CD14-positive monocyte (primary cell): ENCODE measurements at places on chromosomes 5 and 9.

DNA sequence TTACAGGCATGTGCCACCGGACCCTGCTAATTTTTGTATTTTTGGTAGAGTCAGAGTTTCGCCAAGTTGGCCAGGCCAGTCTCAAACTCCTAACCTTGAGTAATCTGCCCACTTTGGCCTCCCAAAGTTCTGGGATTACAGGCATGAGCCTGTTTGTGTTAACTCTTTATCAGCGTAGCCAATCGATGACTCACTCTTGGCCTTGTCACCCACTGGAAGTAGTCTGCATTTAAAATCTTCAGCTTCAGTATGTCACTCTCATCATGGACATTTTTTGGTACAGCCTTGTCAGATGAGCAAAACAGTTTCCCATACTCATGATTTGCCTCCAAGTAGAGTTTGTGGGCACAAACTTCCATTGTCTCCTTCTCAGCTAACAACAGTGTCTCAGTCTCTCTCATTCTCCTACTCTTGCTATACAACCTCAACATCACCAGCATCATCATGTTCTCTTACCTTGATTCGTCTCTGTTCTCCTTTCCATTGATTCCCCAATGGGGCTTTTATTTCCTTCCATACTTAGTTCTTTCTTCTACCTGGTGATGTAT lies 22.5 kb downstream of the MUSK start:
- no peak for DNase-seq

- DNase-seq = no peak
These were observed 117.1 kb downstream of the CMYA5 start for GRCh38 chr5:79806741-79807140.

DNA sequence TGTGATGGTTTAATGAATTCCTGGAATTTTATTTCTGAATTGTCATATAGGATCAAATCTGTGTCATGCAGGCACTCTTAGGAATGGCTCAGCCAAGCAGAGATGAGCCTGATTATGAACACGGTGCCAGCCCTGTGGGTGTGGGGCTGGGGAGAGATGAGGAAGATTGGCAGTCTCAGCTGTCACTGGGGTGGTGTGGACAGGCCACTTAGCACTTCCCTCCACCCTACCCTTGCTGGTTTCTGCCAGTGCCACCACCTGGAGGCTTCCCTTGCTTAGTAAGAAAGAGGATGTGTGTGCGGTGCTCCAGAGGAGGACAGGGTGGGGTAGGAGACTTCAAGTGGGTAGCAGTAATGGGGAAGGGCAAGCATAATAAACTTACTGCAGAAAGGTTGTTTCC lies 226.6 kb downstream of the CD180 start:
- no peak for DNase-seq

- no peak for DNase-seq
These were observed 46.1 kb downstream of the RFX3 start for GRCh38 chr9:3479514-3480352.

GRCh38 chr9:116604251-116604650 lies 82.9 kb upstream of the TRIM32 start:
- no peak for DNase-seq

DNA sequence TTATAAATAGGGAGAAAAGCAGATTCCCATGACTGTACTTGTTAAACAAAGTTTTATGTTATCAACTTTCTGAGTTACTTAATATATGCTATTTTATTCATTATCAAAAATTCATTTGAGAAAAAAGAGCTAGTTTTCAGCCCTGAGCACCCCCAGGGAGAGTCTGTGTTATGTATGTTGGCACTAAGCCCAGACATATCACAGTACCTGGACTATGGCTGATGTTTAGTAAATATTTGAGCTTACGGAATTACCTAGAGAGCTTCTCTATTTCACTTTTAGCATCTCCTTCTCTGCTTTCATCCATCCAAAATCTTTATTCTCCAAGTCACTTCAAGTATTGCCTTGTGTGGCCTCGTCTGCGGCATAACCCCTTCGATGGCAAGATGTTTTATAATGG lies 225.9 kb upstream of the PCSK5 start:
- no peak for DNase-seq

- DNase-seq = no peak
These were observed 551.9 kb upstream of the DMAC1 start for GRCh38 chr9:8351436-8351835.

- no peak for DNase-seq
These were observed 34.7 kb downstream of the RETREG1 start for GRCh38 chr5:16582081-16582480.

DNA sequence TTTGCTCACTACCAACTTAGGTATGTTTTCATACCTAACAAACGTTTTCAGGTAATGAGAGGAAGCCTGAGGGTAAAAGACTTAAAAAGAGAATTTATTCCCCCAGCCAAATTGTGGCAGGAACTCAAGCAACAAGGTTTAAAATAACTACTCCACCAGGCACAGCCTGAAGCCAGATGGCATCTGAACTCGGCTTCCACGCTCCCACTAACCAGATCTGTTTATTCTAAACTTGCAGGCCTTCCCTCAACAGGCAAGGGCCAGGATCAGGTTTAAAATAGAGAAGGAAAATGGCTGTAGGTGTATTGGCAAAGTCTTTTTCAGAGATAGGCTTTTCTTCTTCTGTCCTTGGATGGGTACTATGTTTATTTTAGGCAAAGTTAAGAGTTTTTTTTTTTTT lies 89.4 kb downstream of the OTULIN start:
- no peak for DNase-seq

DNA sequence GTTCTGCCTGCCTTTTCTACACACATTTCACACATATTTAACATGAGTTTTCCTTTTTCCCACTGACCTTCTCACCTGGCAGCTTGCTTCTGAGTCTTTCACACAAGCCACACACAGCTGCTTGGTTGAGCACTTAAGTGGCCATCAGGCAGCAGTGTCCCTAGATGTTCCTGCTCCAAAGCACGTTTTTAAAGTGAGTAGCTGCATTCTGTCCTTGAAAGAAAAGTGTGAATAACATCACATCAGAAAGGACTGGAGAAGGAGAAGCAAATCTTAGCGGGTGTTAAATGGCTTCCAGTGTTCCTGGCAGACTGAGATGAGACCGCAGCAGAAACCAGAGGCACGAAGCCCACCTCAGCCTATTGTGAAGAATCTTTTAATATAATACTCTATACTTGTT lies 209.2 kb upstream of the IRX4 start:
- no peak for DNase-seq

- no peak for DNase-seq
These were observed 72.6 kb upstream of the IL12B start for GRCh38 chr5:159402856-159403255.

- DNase-seq = no peak
These were observed 28.8 kb downstream of the OR2K2 start for GRCh38 chr9:111301195-111301594.

DNA sequence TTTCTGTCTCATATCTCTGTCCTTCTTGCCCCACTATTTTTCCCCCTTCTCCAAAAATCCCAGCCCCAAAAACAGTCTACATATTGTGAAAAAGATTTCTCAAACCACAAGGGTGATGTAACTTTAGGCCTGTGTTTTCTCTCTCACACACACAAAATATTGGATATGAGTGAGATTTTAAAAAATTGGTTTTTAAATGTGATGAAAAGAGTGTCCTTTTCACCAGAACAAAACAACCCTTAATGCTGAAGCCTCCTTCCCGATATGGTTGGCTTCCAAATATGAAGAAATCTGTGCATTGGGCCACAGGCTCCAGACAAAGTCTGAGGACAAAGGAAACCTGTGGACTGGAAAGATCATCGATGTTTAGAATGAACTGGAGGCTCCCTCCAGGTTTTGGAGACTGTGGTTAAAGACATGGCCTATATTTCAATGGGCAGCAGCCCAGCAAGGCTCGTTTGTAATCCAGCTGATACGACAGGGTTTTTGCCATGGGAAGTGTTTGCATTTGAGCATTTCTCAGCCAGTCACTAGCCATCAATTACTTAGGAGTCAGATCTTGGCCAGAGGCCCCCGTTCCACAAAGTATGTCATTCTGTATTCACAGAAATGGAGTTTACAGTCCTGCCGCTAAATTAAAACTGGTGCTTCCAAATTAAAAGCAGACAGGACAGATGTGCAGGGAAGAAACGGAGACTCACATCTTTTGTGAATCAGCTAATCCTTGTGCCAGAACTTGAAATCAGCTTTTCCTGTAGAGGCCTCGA lies 546.3 kb downstream of the EBF1 start:
- DNase-seq = no peak

DNA sequence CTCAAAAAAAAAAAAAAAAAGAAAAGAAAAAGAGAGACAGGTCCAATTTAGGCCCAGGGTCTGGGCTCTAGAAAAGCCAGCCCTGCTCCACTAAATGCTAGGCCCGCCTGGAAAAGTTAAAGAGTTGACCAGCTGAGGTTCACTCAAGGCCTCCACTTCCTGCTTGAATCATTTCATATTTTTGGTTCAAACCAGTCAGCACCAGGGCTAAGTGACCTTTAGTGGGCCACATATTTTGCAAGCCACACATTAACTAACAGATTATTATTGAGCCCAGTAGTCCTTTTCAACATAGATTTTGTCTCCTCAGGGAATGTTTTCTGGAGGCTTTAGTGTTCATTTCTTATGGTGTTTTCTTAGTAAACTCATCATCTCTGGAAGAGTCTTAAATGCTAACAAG lies 156.6 kb downstream of the TLR4 start:
- no peak for DNase-seq

DNA sequence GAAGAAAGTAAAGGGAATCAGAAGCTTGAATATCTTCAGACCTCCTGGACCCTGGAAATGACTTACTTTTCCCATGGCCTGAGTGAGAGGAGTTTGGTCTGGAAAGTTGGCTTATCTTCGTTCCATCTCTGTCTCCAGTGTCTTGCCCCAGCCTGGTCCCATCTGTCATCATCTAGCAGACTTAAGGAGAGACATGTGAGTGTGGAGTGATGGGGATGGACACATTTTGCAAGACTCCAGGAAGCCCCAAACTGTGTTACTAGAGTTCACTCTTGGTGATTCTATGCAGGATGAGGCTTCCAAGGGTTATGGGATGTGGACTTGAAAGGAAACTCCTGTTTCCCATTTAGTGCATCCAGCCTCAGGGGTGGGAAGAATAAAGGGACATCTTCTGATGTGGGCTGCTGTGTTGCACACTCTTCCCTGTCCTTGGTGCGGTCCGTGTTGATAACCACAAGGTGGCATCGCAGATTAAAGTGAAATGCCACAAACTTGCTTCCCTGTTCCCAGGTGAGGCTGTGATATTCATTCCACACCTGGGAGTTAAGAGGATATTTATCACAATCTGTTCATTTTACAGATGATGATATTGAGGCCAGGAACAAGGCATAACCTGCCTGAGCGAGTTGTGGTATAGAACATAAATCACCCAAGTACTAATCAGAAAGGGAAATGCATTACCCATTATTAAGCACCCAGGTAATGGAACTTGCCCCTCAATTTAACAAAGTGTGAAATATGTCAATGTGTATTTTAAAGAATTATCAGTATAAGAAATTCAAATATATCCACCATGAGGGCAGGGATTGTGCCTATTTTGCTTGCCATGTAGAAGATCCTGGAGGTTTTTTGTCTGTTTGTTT lies 269.9 kb upstream of the PAPPA start:
- no peak for DNase-seq

DNA sequence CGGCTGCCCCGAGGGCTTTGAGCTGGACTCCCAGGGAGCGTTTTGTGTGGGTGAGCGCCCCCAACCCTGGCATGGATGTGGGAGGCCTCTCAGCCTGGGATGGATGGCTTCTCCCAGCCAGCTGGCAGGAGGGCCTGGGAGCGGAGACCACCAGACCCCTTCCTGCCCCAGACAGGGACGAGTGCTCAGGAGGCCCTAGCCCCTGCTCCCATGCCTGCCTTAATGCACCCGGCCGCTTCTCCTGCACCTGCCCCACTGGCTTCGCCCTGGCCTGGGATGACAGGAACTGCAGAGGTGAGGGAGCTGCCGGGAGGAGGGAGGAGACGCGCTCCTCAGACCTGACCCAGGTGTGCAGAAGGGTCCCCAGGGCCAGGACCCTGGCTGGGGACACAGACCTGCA lies 17.4 kb upstream of the ASS1 start:
- DNase-seq = no peak

DNA sequence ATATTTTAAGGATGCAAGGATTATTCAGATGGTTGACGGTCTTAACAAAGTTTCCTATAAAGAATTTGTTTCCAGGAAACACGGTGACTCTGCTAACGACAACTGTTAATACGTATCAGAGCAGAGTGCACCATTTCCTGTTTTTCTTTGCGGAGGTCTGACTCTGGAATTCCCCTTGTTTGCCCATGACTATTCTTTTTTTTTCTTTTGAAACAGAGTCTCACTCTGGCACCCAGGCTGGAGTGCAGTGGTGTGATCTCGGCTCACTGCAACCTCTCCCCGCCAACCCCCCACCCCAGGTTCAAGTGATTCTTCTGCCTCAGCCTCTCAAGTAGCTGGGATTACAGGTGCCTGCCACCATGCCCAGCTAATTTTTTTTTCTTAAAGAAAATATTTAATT lies 115.9 kb downstream of the CDC42SE2 start:
- DNase-seq = peak; percentile 94

- no peak for DNase-seq
These were observed 148.2 kb upstream of the LRRTM2 start for GRCh38 chr5:139023286-139023685.
